ENCODE measurements at places on chromosomes 2 and 18.

GRCh38 chr2:235558572-235558971, 64.7 kb downstream of the AGAP1 start:
- no peak for DNase-seq

DNA sequence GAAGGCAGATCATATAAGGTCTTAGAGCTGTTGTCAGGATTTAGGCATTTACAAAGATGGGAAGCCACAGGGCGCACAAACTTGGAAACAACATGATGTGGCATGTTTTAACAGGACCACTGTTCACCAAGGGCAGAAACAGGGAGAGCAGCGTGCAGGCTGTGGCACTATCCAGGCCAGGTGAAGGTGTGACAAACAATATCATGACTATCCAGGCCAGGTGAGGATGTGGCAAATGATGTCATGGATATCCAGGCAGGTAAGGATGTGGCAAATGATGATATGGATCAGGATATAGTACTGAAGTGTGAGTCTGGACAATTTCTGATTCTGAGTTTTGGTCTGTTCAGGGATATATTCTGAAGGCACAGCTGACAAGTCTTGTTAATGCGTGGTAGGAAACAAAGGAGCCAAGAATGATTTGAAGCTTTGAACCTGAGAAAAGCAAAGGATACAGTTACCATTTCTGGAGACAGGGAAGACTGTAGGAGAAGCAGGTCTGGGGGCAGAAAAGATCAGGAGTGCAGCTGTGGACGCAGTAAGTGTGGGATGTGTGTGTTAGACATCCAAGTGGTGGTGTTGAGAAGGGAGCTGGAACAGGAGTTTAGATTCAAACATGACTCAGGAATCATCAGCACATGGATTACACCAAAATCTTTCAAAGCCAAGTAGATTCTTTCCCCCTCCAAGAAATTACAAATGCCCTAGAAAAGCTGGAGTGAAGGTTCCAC, 205.9 kb downstream of the TMEM163 start:
- DNase-seq = no peak

GRCh38 chr2:66490588-66491001, 55.7 kb downstream of the MEIS1 start:
- no peak for DNase-seq

DNA sequence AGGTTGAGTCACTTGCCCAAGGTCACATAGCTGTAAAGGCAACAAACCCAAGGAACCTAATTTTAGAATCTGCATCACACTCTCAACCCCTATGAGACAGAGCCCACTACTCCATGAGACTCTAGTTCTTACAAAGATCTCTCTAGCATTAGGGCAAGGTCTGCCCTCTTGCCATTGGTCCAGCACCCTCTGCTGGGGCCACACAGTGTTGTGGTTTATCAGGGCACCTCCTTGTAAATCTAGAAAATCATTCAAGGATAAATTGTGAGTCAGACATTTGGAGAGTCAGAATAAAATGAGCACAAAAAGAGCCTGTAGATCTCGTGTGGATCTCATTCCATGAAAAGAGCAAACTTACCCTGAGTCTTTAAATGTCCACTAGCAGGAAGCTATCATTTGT, 91.2 kb downstream of the SLC8A1 start:
- no peak for DNase-seq

DNA sequence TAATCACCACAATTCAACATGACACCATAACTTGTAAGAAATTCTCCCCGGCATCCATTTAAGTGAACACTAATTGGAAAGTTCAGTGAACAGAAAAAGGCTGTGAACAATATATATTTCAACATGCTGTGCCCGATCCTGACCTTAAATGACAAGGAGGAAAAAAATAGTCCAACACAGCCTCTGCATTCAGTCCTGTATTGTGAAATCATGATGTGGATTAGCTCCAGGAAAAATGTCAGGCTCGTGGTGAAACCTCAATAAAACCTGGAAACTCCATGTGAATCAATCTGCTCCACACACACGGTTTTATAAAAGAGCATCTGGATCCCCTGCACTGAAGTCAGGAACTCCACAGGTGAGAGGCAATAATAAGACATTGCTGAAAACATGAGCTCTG, 145.4 kb upstream of the SPOPL start:
- no peak for DNase-seq

GRCh38 chr2:16114836-16115235, 174.5 kb downstream of the MYCN start:
- no peak for DNase-seq

Data from T follicular helper cell (primary cell).